ENCODE measurements at places on chromosomes 16 and 17. TPM values are rescaled to one million over a fixed set of nuclear protein-coding genes. Genes with fewer than 3 reads are reported as not detected.

The EVPLL gene
- total RNA-seq, result not detected

The TAX1BP3 gene
- total RNA-seq, result 122 TPM

The KRT36 gene
- not detected for total RNA-seq

The FOXL1 gene
- 0.15 TPM for total RNA-seq

The PCGF2 gene
- total RNA-seq, result 27.0 TPM

The TP53I13 gene
- total RNA-seq, result 45.8 TPM

The ENPP7 gene
- total RNA-seq, result not detected

The GAS2L2 gene
- 0.10 TPM for total RNA-seq

DNA sequence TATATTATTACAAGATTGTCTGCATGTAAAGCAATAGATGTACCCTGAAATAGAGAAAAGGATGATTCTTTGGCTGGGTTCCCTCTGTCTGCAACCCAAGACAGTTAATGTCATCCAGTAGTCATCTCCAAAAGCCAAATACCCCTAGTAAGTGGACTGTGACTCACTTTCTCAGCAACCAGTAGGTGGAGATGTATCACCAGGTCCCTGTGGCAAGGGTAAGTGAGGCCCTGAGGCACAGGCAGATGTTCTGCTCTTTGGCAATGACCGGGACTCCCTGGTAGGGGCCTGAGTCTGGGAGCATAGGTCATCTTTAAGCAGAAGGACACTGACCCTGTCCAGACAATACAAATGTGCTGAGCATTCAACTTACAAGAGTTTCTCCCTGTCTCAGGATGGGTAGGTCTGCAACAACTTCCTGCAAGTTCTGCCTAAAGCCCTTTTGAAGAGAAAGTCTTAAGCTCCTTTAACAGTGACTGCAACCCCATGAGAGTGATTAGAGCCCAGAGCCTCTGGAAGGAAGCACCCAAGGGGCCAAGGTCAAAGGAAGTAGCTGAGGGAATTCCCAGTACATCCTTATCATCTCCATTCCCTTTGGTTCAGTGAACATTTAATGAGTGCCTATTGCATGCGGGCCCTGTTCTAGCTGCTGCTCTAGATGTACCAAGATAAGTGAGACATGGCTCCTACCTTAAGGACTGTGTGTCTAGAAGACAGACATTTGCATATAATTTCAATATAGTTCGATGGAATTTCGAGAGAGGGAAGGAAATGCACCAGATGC lies 31.9 kb downstream of the PMP22 start:
- peak; percentile 70 for DNase-seq

DNA sequence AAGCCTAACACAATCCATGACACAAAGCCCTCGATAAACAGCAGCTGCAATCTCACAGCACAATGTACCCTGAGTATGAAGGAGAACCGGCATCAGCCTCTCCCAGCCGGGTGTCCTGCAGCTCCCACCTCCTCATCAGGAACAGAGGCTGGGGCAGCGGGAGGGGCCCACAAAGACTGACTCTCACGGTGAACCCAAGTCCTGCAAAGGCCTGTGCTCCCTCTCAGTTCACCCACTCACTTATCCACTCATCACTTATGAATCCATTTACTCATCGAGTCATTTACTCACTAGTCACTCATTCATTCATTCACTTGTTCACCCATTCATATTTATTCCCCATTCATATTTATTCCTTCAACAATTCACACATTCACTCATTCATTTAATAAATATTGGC lies 11.6 kb downstream of the ZNF423 start:
- DNase-seq, result peak; percentile 64

GRCh38 chr17:38891441-38891840 lies 21.6 kb downstream of the LASP1 start:
- DNase-seq, result no peak

DNA sequence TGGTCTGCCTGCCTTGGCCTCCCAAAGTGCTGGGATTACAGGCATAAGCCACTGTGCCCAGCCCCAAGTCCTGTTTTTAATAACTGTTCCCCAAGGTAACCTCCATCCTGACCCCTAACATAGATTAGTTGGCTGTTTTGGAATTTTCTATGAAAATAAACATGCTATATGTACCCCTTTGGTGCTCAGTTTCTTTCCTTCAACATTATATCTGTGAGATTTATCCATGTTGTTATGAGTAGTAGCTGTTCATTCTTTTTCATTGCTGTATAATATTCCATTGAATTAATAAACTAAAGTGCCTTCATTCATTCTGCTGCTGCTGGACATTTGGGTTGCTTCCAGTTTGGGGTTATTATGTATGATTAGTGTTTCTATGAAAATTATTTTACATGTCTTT lies 26.3 kb upstream of the FMNL1 start:
- no peak for DNase-seq

GRCh38 chr17:17381446-17382064 lies 78.4 kb downstream of the NT5M start:
- DNase-seq, result no peak

GRCh38 chr16:24013864-24014645 lies 178.3 kb downstream of the PRKCB start:
- DNase-seq, result no peak

DNA sequence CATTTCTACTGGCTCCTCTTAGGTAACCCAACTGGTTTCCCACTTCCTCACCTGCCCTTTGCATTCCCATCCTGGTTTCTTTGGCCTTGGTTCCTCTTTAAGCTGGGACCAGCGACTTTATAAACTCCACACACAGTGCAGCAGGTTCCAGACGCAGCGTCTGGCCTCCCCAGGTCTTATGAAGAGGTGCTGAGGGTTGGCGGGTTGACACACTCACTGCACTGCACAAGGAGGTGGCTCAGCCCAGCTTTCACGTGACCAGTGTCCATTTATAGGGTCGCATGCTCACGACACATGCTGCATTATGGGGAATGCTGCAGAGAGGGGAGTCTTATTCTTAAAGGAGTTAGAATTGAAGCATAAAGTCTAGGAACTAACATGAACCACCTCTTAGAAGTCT lies 70.8 kb downstream of the ZFHX3 start:
- no peak for DNase-seq

DNA sequence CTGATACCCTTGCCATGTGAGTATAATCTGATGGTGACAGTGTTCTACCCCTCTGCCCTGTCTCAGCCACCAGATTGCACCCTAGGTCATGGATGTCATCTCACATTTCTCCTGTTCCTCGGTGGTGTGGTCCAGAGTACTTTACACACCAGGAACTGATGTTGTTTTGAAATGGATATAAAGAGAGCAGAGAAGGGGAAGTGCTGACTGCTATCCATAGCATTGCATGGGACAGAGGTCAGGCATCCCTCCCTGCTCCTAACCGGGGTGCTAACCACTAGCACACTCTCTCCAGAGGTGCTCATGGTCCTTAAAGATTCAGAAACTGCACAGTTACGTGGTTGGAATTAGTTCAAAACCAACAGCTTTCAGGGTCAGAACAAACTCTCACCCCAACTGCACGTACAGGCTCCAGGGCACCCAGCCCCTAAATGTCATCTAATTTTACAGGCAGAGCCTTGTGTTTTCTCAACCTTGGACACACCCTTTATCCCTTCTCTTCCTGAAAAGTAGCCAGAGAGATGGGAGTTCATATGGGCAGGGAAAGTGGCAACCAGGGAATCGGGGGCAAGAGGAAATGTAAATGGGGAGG lies 16.3 kb downstream of the TTLL6 start:
- DNase-seq, result no peak

DNA sequence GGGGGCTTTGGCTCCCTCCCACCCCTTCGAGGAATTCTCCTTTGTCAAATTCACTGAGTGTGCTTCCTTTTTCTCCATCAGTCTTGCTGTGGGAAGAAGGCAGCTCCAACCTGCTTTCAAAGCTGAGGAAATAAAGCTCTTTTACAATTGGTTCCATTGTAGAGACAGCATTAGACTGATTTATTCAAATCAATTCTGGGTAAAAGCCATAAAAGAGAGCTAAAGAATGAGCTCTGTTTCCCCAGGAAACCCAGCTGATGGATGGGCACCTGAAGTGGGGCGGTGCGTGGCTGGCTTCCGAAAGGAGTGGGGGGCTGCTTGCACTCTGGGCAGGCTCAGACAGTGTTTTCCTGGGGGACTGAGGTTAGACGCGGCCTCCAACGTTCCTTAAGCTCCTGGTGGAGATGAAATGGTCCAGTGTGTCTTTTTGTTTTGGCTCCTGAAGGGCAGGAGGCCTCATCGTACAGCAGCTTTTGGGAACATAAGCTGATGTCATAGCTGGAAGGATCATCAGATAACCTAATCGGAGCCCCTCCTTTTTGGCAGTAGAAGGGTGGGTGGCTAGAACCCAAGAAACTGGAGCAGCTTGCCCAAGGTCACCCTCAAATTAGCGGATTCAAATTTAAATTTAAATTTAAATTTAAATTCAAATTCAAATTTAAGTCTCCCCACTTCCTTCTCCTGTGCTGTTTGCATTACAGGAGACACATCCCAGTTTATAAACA lies 128.5 kb upstream of the EEF2KMT start:
- no peak for DNase-seq

DNA sequence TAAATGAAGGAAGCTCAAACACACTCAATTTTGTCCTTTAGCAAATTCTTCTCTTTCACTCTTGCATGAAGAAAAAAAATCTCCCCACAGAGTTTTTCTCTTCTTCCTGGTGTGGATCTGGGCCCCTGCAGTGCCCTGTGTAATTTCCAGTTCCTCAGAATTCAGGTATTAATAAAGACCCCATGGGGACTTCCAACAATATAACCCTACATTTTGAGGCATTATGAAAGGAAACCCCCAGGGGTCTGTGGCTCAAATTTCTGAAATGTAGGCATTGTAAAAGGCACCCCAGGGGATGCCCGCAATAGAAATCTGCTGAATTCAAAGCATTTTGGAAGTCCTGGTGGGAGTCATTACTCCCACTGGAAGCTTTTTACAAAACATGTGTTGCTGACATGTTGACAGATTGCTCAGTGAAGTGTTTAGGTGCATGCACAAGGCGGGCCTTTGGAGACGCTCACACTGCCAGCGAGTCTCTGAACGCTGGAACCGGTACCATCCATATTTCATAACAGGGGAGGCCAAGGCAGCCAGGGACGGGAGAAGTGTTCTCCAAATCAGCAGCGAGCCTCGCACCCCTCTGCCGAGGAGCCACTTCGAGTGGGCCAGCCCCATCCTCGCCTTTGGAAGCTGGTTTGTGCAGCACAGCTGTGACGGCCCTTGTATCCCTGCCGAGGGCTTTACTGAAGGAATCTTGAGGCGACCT lies 154.0 kb downstream of the ZNF423 start:
- DNase-seq, result peak; percentile 86

GRCh38 chr16:10896723-10897122 lies 19.7 kb downstream of the CIITA start:
- no peak for DNase-seq

DNA sequence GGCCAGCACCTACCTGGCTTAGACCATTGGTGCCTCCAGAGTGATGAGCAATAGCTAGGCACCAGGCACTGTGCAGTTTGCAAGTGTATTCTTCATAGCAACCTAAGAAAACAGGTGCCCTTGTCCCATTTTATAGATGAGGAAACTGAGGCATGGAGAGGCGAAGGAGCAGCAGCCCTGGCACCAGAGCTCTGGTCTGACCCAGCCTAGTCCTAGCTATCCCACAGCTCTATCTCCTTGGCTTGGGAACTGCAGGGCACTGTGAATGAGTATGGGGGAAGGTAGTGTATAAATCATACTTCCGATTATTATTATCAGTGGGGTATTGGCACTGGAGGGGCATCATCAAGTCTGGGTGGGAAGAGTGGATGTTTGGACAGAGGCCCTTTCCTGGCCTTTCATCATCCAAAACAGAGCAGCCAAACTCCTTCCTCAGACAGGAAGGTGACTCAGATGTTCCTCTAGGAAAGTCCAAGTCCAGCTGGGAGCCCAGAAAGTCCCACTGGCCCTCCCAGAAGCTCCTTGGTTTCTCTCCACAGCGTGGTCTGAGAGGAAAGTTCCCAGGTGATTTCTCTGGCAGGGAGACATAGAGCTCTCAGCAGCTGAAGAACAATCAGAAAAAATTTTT lies 32.0 kb upstream of the PLLP start:
- no peak for DNase-seq

DNA sequence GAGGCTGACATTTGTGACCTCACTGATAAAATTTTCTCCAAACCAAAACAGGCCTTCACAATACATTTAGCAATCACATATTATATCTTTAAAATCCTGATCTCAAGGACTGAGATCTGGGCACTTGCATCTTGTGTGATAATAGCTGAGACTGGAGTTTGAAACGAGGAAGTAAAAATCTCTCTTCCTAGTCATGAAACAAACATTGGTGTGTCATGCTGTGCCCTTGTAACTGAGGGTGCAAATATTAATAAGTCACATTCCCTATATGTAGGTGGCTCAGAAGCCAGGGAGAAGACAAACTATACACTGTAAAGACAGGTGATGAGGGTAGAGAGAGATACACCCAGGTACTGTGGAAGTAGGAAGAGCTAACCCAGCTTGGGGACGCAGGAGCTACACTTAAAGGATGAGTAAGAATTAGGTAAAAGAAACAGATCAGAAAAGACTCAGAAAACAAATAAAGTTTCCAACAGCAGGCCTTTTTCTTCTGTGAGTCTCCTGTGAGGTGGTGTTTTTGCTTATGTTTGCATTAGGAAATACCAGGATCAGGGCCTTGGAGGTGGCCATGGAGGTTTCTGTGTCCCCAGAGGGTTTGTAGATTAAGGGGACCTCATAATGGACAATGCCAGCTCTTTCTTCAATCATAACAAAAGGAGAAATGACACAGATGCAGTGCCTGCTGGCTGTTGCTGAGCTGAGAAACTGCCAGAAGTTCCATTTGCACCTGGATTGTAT lies 335.7 kb downstream of the GRIN2A start:
- no peak for DNase-seq

- DNase-seq, result no peak
Measured at GRCh38 chr17:70658317-70658716, 489.0 kb downstream of the KCNJ2 start.

DNA sequence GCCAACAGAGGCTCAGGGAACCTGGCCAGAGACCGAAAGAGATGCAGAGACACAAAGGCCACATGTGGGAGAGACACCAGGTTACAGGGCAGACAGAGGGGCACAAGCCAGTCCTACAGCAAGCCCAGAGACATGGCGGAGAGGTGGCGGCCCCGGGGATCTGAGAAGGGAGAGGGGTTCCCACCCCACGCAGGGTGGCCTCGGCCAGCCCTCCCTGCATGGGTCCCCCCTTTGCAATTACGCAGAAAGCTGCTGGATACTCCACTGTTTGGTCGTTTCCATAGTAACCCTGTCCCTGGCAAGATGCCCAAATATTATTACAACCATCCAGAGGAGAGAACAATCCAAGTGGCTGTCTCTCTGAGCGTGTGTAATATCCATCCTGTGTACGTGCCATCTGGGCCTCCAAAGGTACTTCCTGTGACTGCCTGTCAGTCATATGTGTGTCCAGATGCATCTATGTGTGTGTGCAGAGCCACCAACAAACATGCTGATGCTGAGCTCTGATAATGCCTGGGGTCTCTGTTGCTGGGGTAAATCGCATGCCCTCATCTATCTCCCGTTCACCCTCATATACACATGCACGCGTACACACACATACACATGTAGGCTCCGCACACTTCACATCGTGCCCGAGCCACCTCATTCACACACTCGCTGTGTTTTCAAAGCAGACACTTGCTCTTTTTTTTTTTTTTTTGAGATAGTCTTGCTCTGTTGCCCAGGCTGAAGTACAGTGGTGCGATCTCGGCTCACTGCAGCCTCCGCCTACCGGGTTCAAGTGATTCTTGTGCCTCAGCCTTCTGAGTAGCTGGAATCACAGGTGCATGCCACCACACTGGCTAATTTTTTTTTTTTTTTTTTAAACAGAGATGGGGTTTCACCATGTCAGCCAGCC lies 5.5 kb downstream of the PCGF2 start:
- DNase-seq, result peak; percentile 30
